ENCODE measurements at places on chromosomes 5 and 9. TPM values are rescaled to one million over a fixed set of nuclear protein-coding genes. Genes with fewer than 3 reads are reported as not detected.

Gene GFPT2
- 20.3 TPM for total RNA-seq

Gene RPL12
- 2,640 TPM for total RNA-seq

GRCh38 chr5:31656806-31657205 lies 17.9 kb downstream of the PDZD2 start:
- no peak overlapping the region for H3K4me3 ChIP-seq
- H3K27me3 ChIP-seq, result no peaks in the 10 kb centered on the region
- peak; percentile 48 for DNase-seq
- H3K27ac ChIP-seq, result no peak overlapping the region
- H3K36me3 ChIP-seq, result no peaks in the 10 kb centered on the region

DNA sequence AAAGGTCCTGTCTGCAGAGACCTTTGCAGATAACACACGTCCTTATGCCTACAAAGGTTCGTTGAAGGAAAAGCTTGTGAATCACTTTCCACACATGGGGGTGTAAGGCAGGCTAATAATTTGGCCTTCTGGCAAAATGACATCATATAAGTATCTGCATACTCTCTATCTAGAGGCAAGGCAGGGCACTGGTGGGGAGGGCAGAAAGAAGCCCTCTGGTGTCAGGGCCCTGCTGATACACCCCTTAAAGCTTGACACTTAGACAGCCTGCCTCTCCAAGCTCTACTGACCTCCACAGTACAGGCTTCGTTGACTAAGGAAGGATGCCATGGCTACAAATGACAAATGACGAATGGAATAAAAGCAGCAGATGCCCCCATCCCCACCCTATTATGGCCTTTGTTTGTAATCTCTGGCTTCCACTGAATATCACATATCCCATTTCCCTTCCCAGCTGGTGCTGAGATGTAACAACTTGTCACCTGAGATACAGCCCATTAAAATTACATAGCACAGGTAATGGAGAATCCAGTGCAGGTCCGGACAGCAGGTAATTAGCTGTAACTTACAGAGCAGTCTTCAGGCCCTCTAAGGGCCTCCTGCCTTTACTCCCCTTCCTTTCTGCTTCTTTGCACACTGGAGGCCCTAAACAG lies 76.9 kb upstream of the IFNK start:
- peaks cover 45% of the 10 kb centered on the region for H3K4me1 ChIP-seq
- H3K36me3 ChIP-seq, result no peaks in the 10 kb centered on the region
- no peak overlapping the region for H3K27ac ChIP-seq
- DNase-seq, result no peak
- H3K27me3 ChIP-seq, result no peaks in the 10 kb centered on the region

GRCh38 chr9:138078846-138079245 lies 201.3 kb downstream of the CACNA1B start:
- H3K27ac ChIP-seq, result no peak overlapping the region
- no peak for DNase-seq
- no peak overlapping the region for H3K4me3 ChIP-seq
- H3K27me3 ChIP-seq, result no peaks in the 10 kb centered on the region
- H3K36me3 ChIP-seq, result no peaks in the 10 kb centered on the region
- H3K4me1 ChIP-seq, result no peaks in the 10 kb centered on the region

GRCh38 chr9:8668231-8668630 lies 868.7 kb upstream of the DMAC1 start:
- H3K27ac ChIP-seq, result no peak overlapping the region
- H3K4me1 ChIP-seq, result peaks cover 21% of the 10 kb centered on the region
- no peak for DNase-seq
- no peaks in the 10 kb centered on the region for H3K27me3 ChIP-seq
- H3K4me3 ChIP-seq, result no peak overlapping the region

DNA sequence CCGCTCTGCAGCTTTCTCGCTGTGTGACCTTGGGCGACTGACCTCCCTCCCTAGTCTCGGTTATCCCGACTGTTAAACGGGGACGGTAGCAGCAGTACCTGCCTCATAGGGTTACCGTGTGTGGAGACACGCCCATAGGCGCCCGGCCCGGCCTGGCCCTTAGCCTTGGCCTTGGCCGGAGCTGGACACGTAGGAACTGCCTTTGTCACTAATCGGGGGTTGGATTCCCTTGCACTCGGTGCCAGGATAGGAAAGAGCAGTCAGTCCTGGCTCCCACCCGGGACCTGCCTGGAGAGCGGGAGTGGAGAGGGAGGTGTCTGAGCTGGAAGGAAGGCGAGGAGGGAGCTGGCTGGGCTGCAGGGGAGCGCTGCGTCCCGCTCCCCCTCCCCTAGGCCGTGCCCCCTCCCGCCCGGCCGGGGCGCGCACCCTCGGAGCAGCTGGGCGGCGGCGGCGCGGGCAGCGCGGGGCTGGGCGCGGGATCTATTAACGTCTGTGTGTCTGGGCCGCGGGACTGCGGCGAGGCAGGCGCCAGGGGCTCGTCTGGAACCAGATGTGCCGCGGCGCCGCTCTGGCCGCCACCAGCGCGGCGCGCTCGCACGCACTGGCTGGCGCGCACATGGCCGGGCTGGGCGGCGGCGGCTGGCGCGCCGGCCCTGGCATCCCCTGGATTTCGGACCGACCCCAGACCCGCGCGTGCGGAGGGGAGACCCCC lies 31.7 kb downstream of the PRRX2 start:
- H3K27ac ChIP-seq, result no peak overlapping the region
- H3K36me3 ChIP-seq, result no peaks in the 10 kb centered on the region
- peaks cover 10% of the 10 kb centered on the region for H3K4me1 ChIP-seq

DNA sequence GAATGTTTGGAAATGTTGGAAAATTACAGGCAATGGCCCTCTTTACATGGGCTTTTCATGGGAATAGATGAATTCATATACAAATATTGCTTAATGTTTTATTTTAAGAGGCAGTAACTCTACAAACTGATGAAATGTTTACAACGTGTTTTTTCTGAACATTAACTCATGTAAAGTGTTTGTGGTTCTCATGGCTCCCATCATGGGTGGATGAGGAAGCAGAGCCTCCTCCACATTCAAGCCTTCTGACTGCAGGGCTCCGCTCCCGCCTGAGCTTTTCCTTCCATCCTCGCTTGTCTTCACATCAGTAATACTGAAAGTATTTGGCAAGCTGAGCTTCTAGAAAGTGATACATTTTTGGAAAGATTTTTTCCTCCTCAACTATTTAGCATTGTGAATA lies 204.2 kb downstream of the ARHGAP26 start:
- no peak overlapping the region for H3K4me3 ChIP-seq
- H3K4me1 ChIP-seq, result peaks cover 2% of the 10 kb centered on the region
- H3K27me3 ChIP-seq, result no peaks in the 10 kb centered on the region
- DNase-seq, result no peak

DNA sequence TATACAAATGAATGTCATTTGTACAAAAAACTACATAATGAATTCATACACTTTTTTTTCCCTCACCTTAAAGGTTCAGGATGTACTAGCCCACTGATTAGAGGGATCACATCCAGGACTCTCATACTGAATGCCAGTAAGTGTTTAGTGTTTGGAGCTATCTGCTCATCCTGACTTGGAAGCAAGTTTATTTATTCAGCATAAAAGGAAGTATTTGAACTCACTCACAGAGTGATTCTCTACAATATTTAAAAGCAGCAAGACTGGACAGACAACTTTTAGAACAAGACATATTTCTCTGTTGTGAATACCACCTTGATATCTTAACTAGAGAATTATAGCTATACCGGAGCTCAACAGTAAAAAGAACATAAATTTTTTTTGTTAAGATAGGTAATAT lies 14.8 kb upstream of the IQGAP2 start:
- DNase-seq, result no peak
- no peaks in the 10 kb centered on the region for H3K27me3 ChIP-seq
- no peak overlapping the region for H3K4me3 ChIP-seq
- H3K36me3 ChIP-seq, result no peaks in the 10 kb centered on the region

DNA sequence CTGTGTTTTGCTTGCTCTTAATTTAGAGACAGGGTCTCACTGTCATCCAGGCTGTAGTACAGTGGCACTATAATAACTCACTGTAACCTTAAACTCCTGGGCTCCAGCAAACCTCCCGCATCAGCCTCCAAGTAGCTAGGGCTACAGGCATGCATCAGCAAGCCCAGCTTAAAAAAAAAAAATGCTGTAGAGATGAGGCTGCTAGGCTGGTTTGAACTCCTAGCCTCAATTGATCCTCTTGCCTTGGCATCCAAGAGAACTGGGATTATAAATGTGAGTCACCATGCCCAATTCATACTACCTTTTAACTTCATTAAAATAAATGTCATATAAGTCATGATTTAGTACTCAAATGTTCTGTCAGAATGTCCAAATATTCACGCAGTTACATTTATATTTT lies 2195.7 kb upstream of the C9orf72 start:
- H3K4me3 ChIP-seq, result no peak overlapping the region
- DNase-seq, result no peak
- no peaks in the 10 kb centered on the region for H3K27me3 ChIP-seq
- no peak overlapping the region for H3K27ac ChIP-seq
- no peaks in the 10 kb centered on the region for H3K36me3 ChIP-seq

DNA sequence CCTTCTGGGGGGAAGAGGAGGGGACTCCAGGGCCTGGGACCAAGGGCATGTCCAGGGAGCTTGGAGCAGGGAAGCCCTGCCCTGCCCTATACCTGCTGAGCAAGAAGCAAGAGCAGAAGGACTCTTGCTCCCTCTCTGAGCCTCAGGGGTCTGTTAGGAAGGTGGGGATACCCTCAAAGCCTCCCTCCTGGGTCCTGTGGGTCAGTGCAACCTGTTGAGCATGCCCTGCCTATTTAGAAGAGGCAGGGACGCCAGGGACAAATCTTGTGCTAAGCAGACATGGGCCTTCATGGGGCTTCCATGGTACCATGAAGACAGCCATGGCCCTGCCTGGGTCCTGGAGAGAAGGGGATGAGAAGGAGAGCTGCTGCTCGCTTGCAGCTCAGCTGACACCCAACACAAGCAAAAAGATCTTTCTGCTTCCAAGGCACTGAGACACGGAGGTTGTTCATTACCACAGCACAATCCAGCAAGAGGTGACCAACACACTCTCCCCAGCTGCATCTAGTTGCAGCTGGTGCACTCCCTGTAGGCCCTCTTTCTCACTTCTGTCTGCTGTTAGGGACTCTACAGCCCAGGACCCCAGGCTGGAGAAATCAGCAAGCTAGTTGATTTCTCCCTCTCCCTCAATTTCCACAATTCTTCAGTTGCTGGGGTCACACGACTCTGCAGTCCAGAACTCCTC lies 39.3 kb downstream of the C9orf50 start:
- H3K36me3 ChIP-seq, result no peaks in the 10 kb centered on the region
- no peak overlapping the region for H3K4me3 ChIP-seq
- H3K4me1 ChIP-seq, result peaks cover 5% of the 10 kb centered on the region

- no peak overlapping the region for H3K27ac ChIP-seq
- DNase-seq, result peak; percentile 13
- H3K4me3 ChIP-seq, result no peak overlapping the region
- H3K4me1 ChIP-seq, result peaks cover 12% of the 10 kb centered on the region
- no peaks in the 10 kb centered on the region for H3K36me3 ChIP-seq
- no peaks in the 10 kb centered on the region for H3K27me3 ChIP-seq
Measured at GRCh38 chr5:161372682-161373344, 173.7 kb downstream of the GABRB2 start.

- no peaks in the 10 kb centered on the region for H3K27me3 ChIP-seq
- H3K27ac ChIP-seq, result no peak overlapping the region
- peak overlapping the region; percentile 53 for H3K4me3 ChIP-seq
- H3K36me3 ChIP-seq, result no peaks in the 10 kb centered on the region
- H3K4me1 ChIP-seq, result no peaks in the 10 kb centered on the region
Measured at GRCh38 chr5:150801117-150801927, 22.8 kb downstream of the SMIM3 start.

- no peaks in the 10 kb centered on the region for H3K36me3 ChIP-seq
- H3K4me3 ChIP-seq, result no peak overlapping the region
- no peak overlapping the region for H3K27ac ChIP-seq
- no peak for DNase-seq
- no peaks in the 10 kb centered on the region for H3K27me3 ChIP-seq
Measured at GRCh38 chr9:89440951-89441654, 56.8 kb downstream of the SEMA4D start.
